ENCODE measurements at places on chromosomes 12 and 14.

DNA sequence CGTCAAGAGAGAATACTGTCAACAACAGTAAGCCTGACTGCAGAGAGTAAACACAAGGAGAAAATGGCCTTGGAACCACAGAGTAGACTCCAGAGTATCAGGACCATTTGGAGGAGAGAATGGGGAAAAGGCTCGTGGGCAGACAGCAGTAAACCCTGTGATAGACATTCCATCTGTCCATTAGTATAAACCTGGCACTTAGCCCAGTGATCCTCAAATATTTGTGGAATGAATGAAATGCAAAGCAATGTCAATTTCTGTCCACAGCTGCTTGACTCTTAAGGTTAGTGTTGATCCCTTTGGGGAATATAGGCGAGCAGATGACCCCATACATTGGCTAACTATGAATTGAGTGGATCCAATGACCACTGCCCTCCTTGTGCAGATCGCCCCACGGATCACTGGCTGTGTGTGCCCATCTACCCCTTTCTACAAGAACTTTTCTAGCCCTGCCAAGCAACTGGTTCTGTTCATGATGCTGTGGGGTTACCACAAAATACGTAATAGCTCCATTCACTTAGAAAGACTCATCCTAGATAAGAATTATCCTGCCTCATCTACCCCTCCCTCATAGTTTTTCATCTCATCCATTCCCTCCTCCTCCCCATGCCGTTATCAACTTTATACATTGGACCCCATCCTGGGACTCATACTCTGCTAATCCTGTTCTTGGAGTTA, 846.8 kb downstream of the NRXN3 start:
- no peak for DNase-seq

GRCh38 chr12:19709889-19710288, 270.6 kb downstream of the AEBP2 start:
- no peak for DNase-seq

DNA sequence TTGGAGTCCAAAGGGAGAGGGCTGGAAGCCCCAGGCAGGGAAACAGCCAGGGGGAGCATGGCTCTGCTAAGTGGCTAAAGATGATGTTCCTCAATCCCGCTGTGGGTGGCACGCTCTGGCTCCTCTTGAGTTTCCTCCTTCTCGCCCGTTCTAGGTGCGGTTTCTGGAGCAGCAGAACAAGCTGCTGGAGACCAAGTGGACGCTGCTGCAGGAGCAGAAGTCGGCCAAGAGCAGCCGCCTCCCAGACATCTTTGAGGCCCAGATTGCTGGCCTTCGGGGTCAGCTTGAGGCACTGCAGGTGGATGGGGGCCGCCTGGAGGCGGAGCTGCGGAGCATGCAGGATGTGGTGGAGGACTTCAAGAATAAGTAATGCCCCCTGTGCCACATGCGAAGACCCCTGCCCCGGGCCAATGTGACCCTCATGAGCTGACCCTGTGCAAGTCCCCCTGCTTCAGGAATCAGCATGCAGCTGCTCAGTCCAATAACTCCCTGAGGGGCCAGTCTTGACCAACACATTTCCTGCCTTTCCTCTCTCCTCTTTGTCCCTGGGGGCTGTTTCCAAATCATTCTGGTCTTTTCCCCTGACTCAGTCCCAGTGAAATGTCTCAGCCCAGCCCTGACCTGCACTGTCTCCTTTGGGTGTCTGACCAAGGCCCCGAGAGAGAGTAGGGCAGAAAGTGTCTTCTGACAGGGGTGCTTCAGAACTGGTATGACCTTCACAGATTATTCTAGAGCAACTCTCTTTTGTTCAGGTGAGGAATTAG, 2.1 kb downstream of the KRT7 start:
- no peak for DNase-seq

DNA sequence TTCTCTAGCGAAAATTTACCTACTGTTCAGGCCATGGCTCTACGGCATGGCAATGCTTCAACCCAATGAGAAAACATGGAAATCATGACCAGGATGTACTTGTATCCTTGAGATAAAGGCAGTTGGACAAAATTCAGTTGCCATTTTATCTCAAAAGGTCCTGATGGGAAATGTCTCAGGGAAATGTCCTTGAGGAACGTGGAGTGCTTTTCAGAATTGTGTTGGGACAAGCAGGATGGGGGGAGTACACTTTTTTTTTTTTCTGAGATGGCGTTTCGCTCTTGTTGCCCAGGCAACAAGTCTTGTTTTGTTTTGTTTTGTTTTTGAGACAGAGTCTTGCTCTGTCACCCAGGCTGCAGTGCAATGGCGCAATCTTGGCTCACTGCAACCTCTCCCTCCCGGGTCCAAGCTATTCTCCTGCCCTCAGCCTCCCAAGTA, 86.8 kb upstream of the EIF5 start:
- DNase-seq, result no peak

GRCh38 chr12:93706824-93707223, 29.6 kb downstream of the CRADD start:
- DNase-seq, result no peak

DNA sequence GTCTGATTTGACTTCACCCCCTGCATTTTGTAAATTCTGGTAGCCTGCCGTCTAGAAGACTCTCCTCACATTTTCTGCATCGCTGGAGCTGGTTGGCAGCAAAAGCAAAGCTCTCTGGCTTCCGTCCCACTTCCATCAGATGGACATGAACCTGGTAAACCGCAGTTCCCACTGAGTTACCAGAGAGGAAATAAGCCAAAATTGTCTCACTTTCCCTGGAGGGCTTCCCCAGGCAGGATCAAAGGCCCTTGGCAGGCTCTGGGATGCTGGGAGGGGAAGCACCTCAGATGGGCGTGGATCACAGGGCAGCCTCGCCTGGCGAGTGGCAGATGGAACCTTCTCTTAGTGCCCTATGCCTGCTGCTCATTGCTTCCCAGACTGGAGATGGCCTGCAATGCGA, 243.5 kb downstream of the TMEM132C start:
- DNase-seq, result no peak

- DNase-seq, result no peak
Measured at GRCh38 chr14:28467611-28468010, 299.0 kb upstream of the FOXG1 start.
